Right atrium auricular region (tissue), 2 donors: ENCODE measurements at places on chromosomes 12 and 14.

DNA sequence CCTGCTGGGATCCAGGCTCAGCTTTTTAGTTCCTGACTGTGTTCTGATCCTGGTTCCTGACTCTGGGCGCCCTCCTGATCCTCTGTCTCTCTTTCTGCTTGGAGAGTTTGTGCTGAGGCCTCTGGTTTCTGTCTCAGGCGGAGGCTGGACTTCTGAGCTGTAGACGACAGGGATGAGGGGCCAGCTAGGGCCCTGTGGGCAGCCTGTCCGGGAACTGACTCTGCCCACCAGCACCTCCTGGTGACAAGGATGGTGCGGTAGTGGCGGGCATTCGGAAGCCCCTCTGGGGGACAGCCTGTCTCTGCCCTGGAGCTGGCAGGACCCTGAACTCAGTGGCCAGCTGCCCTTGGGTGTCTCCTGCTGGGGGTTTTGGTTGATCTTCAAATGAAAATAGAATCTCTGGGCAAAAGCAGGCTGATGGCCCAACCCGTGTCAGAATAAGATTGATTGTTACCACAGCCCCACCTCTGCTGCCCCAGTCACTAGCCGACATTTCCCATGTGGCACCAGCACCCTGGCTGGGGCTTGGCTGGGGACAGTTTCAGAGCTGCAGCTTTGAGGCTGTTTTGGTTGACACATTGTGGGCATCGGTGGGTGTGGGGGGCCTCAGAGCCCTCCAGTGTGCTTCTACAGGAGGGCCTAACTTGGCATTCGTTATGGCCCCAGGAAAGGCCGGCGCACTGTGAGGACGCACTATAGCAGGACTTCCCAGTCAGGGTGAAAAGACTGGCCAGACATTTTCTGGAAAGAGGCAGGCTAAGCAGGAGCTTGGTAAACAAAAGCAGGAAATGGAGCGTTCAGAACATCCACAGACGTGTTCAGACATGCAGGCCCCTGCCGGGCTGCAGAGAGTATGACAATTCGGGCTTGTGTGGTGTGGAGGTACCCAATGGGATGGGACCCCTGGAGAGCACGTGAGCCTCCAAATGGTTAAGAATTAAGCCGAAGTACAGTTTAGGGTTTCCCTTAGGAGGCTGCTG, 16.2 kb downstream of the KRT80 start:
- DNase-seq: no peak

DNA sequence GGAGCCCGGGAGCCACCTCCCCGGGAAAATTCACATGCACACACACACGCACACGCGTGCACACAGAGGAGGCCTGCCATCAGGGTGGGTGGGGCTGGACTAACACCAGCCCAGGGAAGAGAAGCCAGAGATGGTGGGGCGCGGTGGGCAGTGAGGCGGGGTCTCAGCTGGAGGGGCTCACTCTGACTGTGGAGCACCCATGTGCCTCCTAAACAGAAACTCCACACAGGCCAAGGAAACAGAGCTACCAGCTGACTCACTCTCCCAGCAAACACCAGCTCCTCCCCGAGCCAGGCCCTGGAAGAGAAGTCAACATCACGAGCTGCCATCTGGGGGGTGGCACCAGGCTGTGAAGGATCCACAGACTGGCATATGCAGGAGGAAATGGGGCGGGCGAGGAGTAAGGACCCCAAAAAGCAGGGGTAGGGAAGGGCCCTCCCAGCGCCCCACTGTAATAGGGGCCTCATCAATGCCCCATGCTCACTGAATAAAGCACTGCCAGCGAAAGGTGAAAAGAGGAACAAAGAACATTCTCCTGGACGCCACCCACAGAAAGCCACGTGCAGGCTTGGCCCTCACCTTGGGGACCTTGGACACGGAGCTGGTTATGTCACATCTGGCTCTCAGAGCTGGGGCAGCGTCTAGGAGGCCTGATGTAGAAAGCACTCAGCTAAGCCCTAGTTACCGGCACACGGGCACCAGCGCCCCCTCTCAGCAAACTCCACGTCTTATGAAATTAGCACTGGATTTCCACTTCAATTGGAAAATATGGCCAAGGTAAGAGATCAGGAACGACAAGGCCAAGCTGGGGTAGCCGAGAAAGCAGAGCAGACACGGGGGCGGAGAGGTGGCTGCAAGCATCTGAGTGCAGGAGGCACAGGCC, 8.4 kb upstream of the INF2 start:
- DNase-seq: no peak

- no peak for DNase-seq
These were observed 152.4 kb upstream of the FKBP4 start for GRCh38 chr12:2642176-2642892.

DNA sequence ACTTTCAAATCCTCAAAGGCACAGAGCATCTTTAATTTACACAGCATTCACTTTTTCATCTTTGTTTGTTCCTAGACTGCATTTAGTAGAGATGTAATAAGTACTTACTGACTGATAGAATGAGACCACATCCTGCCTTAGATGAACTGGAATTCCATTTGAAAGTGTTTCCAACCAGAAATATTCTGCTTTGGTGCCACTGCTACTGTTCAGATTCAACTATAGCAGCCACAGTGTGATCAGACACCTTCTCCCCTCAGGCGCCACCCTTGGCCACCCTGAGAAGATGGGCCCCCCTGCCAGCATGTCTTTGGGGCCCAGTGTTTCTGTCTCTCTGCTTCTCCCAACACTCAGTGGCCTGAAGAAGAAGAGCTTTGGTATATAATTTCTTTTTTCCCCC, 449.1 kb downstream of the RAD51B start:
- DNase-seq: no peak

DNA sequence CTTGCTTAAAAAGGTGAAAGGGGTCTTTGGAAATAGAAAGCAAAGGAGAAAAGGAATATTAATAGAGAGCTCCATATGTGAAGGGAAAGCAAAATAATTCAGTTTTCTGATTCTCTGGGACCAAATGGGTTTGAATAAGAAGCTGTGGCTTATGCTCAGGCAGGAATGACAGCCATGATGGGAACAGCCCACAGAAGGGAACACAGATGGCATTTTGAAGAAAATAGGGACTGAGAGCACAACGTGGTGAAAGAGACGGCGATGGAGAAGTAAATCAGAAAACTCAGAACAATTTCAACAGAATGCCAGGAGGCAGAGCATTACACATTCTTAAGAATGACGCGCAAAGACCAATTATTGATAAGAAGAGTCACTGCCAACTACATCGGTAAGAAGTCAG, 102.8 kb downstream of the STXBP6 start:
- no peak for DNase-seq

DNA sequence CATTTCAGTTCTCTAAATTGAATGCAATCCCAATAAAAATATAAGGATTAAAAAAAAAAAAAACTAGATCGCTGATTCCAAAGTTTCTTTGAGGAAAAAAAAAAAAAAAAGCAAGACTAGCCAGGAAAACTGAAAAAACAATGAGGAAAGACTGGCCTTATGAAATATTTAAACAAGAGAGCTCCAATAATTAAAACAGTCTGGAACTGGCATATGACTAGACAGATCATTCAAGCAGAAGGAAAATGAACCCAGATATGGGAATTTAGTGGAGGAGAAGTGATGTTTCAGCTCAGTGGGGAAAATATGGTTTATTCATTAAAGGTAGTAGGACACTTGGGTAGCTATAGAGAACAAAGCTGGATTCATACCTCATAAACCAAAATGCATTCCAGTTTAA, 42.0 kb upstream of the TBC1D15 start:
- no peak for DNase-seq
